ENCODE measurements at places on chromosomes 5 and 9. TPM values are rescaled to one million over a fixed set of nuclear protein-coding genes. Genes with fewer than 3 reads are reported as not detected.

Gene RECK
- 165 TPM for polyA plus RNA-seq

Gene PCDHB6
- 0.25 TPM for polyA plus RNA-seq

DNA sequence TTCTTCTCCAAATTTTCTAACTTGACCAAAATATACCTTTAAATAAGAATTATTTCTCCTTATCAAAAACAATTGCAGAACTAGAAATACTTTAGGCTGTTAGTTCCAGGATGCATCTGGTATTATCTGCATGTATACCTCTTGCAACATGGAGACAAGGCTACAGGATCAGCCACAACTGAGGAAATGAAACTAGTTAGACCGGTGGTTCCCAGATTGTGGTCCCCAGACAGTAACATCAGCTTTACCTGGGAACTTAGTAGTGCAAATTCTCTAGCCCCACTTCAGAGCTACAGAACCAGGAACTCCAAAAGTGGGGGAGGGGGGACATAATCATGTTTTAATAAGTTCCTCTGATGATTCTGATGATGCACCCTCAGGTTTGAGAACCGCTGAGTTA lies 61.6 kb upstream of the C9orf72 start:
- no peak for DNase-seq

Gene SLC6A3
- not detected for polyA plus RNA-seq

Gene ZNF462
- polyA plus RNA-seq: 1.1 TPM

DNA sequence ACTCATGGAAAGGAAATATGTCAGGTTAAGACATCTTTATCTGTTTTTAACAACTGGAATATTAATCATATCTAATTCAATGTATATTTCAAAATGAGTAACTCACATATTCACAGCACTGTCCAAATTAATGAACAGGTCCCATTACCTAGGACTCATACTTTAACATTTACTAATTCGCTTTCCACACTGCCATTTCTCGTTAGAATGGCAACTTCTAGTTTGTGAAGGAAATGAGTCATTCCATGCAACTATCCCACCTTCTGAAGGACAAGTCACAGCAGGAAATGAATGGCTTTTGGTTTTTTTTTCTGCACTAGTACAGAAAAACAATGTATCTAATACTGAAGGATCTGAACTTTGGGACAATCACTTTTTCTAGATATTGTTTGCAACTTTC lies 24.6 kb upstream of the IFNK start:
- DNase-seq: peak; percentile 37

DNA sequence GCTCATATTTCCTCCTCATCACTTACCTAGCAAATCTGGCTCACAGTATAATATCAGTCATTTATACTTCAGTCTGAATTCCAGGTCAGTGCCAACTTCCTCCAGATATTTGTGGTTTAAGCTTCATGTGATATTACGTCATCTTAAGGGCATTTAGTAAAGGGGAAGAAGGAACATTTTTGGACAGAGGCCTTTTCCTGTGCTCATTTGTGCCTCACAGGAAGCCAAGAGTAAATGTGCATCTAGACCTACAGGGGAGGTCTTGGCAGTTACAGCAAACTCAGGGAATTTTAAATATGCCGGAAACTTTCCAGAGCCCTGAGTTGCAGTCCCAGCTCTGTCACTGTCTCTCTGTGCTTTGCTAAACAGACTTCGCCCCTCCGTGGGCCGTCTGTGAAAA lies 12.3 kb upstream of the KCNIP1 start:
- DNase-seq: peak; percentile 95

- no peak for DNase-seq
Measured at GRCh38 chr9:82105729-82106128, 117.2 kb downstream of the SPATA31D1 start.

GRCh38 chr9:75051285-75051684 lies 23.2 kb upstream of the CARNMT1 start:
- DNase-seq: no peak

GRCh38 chr5:113427871-113428574 lies 6.8 kb downstream of the TSSK1B start:
- no peak for DNase-seq

DNA sequence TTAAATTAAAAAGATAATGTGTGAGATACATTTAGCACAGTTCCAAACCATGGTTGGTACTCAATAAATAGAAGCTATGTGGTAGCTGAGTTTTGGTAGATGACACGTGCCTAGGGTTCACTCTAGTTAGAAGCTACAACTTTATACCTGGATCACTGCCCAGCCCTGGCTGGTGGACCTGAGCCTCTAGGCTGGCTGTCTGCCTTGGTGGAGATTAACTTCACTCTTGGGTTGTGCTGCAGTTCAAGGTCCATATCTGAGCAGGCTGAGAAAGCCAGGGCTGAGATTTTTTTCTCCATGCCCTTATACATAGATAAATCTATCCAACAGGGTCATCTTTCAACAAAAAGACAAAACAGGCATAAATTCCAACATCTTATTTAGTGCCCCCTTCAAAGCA lies 44.6 kb upstream of the SPDL1 start:
- DNase-seq: no peak
